ENCODE measurements at places on chromosomes 2 and 18. TPM values are rescaled to one million over a fixed set of nuclear protein-coding genes. Genes with fewer than 3 reads are reported as not detected.

The SH3BP4 gene
- total RNA-seq: 25.6 TPM

The ACVR1C gene
- 0.42 TPM for total RNA-seq

The RTP5 gene
- total RNA-seq: not detected

The OSBPL1A gene
- 73.6 TPM for total RNA-seq

- DNase-seq: peak; percentile 20
Measured at GRCh38 chr2:36456227-36457175, 100.9 kb downstream of the CRIM1 start.

DNA sequence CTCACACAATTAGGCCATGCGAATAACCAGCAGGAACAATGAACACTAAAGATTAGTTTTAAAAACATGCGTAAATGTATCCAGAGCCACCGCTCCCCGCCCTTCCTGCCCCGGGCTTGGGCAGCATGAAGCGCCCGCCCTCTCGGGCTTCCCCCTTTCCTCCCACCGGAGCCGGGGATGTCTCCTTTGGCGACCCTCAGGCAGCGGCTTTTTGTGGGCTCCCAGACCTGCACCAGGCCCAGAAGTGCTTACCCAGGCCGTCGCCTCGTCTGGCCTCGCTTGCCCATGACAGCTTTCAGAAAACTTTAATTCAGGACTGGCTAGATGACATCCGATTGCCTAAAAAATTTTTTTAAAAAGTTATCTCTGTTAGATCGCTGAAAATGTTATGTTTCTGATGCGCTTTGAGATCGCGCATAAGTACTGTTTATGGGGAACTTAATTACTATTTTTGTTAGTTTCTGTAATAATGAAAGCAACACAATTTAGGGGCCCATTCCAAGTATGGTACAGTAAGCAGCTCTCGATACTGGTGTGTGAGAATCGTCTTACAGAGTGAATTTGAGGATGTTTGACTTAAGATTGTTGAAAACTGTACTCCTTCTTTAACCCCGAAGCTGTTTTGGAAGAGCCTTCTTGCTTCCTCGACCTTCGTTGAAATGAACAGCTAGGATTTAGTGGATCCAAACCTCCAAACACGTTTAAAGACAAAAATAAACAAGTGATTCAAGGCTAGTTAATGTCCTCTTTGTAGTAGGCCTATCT is 1.1 kb downstream of the MAP3K20 start:
- no peak for DNase-seq

- DNase-seq: no peak
Measured at GRCh38 chr2:136051001-136051724, 65.7 kb upstream of the DARS1 start.

Data from adrenal gland (tissue), 19 donors.